ENCODE measurements at places on chromosomes 2 and 18.
A peak's percentile ranks its signal among the peaks of the same experiment; 100 is the strongest.

DNA sequence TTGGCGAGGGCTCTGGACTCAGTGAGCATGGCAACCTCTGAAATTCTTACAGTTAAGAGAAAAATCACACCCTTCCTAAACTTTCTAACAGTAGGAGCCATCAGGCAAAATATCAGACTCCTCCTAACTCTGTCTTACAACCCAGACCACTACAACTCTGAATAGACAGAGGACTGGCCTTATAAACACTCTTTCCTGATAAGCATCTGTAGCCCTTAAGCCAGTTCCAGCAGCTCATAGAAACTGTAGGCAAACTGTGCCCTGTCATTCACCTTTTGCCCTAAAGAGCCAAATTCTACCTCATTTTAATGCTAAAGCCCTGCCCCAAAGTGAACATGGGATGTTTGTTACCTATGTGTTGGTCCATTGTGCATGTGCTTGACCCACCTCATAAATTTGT lies 304.8 kb downstream of the ALK start:
- no peak for DNase-seq

GRCh38 chr2:201918616-201919307 lies 112.4 kb downstream of the CDK15 start:
- no peak for DNase-seq

DNA sequence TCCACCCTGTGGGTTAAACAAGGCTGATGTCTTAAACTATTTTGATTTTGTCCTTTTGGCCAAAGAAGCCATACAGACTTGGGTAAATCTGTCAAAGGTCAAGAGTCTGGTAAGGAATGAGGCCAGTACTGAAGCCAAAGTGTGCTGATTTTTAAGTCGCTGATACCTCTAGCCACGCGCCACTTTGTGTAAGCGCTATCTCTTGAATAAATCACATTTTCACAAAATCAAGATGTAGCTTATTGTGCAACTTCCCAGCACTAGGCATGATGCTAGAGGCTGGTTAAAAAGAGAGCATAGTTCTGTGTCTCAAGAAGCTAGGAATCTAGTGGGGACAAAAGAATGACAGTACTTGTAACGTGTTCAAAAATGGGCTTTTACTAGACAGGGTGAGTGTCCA lies 510.6 kb upstream of the RAB6C start:
- DNase-seq = no peak

DNA sequence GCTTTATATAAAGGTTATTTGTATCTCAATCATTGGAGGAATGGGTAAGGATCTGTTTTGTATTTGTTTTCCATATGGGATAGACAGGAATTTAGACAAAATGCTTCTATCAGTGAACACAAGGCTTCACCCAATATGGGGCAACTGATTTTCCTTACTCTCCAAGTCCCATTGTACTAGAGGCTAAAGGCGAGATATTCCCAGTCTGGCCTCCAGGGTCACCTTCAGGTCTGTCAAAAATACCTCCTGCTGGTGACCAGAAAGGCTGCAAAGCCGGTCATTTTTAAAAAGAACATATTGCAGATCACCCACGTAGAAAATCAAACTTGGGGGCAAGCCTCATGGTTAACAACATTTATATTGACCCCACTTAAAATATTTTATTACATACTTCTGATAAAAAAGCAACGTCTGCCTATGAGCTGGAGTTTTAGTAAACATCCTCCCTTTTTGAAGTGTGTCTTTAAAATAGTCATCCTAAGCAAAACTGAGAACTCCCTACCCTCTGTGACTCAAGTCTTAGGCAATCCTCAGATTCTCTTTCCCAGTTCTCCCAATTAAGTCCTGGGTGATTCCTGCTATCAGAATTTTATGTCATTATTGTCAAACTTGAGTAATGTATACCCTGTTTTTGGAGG lies 276.6 kb downstream of the MREG start:
- DNase-seq = no peak

- peak; percentile 65 for DNase-seq
Measured at GRCh38 chr2:161273038-161273760, 35.0 kb upstream of the PSMD14 start.

DNA sequence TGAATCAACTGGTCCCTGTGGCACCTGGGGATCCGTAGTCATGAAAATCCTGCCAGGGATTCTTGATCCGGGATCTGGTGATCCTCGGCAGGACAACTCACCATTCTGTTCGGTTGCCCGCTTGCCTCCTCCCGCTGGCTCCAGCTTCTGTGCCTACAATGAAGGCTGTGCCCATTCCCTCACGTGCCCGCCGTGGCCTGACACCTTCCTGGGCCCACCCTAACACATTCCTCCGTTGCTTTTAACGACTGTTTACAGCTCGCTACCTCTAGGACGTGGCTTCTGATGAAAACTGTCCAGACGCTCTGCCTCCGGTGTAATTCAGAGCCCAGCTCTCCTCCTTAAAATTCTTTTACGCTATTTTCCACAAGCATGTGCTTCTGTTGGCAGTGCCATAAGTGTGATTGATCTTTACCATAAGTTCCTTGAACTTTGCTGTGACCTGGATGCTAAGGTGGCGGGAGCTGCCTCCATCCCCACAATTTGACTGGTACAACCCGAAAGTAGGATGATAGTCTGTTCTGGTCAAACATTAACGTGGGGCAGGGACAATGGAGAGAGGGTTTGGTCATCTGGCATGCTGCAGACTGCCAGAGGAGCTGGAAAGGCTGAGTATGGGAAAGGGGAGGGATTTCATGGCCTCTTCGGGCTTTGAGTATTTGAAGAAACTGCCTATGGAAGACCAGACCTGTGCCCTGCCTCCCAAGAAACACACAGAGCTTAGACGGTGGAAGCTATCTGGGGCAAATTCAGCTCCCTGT lies 206.8 kb upstream of the TNP1 start:
- no peak for DNase-seq

GRCh38 chr2:159985656-159986055 lies 76.8 kb downstream of the PLA2R1 start:
- no peak for DNase-seq

DNA sequence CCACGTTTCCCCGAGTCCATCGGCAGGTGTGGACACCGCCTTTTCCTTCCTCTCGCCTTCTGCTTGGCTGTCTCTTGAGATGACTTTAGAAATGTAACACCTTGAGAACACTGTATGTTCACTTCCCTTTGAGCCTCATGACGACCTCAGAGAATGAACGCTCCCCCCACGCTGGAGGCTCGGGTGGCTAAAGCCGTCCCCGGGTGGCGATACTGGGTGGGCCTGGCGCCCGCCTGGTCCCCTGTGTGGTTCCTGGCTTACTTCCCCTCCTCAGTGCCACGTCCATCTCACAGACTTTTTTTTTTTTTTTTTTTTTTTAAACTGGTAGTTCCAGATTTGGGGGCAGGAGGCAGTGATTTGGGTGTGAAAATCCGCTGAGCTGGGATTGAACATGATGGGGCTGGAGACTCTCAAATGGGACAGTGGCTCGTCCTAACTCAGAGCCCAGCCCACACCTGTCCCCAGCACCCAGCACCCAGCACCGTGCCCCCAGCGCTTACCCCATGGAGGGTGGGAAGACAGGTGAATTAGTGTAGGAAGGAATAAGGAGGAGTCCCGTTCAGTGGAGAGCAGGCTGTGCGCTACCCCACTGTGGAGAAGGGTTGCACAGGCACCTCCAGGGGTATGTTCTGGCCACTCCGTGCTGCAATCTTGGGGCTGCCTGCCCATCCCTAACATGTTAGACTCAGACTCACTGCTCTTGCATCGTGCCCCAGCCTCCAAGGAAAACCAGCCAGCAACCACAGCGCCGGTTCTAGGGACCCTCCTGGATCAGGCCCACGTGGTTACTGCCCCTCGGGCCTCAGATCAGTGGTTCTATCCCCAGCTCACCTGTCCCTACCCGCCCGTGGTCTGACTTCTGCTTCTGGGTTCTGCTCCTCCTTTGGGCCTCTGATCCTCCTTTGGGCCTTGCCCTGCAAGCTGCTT lies 174.0 kb downstream of the ASB1 start:
- DNase-seq = no peak

DNA sequence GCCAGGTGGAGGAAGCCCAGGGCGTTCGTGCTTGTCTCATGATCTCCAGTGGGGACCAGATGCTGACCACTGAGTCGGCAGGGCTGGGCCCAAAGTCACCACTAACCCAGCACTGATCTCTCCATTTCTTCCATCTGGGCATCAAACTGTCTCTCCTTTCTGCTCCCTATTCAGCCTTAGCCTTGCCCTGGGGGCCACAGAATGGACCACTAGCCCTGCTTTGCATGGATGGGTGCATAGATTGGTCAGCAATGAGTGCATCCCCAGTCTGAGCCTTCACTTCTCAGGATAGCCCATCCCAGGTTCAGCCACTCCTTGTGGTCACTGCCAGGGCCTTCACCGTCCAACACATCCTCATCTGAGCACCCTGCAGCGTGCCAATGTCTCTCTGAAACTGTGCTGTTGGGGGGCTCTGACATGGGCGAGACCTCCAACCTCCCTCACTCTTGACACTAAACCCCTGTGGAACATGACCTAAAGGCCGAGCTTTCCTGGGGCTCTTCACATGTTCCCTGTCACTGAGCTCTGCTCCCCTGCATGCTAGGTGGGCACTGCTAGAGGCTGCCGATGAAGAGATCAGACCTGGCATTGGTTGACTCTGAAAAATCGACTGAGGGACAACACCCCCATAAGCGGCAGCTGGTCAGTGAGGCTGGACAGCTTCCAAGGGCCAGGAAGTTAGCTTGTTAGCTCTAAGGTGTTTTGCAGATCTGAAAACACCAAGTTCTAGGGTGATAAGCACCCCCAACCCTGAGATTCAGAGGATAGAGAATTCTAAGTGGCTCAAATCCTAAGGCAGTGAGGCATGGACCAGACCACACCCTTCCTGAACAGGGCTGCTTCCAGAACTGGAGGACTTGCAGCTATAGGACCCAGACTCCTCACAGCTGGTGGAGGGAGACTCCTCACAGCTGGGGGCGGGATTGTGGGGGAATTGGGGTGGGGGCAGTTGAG lies 61.7 kb downstream of the HS1BP3 start:
- no peak for DNase-seq

GRCh38 chr2:238462782-238463396 lies 36.2 kb downstream of the ASB1 start:
- DNase-seq = peak; percentile 50

GRCh38 chr2:130353291-130354138 lies 2.3 kb upstream of the PTPN18 start:
- DNase-seq = peak; percentile 28

DNA sequence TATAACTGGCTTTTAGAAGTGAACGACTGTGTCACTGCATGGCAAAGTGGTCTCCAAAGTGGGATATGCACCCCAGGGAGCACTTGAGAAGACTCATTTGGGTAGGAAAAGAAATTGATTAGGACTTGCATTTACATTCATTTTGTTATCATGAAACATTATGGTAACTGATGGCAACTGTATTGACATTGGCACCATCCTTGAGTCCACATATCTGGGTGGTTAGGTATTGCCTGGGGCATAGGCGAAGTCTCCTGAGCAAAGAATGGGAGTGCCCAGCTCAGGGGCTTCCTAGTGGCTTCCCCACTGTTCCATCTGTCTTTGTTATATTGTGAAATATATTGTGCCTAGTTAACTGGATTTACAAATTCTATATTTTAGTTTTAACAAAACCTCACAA lies 29.2 kb downstream of the SPATS2L start:
- no peak for DNase-seq

- no peak for DNase-seq
Measured at GRCh38 chr2:46385786-46386577, 88.8 kb downstream of the EPAS1 start.

GRCh38 chr18:74505776-74506175 lies 9.6 kb downstream of the CNDP2 start:
- DNase-seq = no peak

- peak; percentile 89 for DNase-seq
Measured at GRCh38 chr2:1546023-1546591, 132.8 kb downstream of the TPO start.

GRCh38 chr2:8604262-8604661 lies 77.6 kb upstream of the ID2 start:
- DNase-seq = no peak

- no peak for DNase-seq
Measured at GRCh38 chr2:238492840-238493239, 66.1 kb downstream of the ASB1 start.

GRCh38 chr18:62717169-62717924 lies 2.0 kb downstream of the PHLPP1 start:
- DNase-seq = peak; percentile 79

DNA sequence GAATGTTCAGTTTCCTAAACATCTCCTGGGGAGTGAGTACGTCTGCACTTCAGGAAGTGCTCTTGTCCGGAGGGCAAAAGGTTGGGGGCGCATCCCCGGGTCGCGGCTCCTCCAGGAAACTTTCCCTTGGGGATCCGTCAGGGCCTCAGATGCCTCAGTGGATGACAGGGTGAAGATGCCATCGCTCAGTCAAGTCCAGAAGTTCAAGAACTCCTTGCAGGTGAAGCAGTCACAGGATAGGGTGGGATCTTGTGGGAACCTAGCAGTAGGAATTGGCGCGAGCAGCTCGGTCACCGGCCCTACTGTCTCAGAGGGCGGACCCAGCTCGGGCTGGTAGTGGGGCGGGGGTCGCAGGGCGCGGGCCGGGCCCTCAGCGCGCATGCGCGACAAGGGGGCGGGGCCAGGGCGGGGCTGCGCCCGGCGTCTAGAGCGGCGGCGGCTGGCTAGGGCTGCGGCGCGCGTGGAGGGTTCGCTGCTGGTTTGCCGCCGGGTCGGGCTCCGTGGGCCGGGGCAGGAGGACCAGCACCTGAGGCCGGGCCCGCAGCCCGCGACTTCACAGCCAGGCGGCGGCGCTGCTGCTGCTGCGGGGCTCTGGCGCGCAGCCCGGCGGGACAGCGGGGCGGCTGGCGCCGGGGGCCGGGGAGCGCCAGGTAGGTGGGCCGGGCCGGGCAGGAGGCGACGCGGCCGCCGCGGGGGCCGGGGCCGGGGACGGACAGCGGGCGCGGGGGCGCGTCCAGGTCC lies at the start of gene INPP4A:
TSS of gene INPP4A (plus strand) at position 423 of the 741 bp plus-strand sequence. CDS start 75,191 bp downstream, outside the sequence.
- DNase-seq = peak; percentile 95

GRCh38 chr2:235493775-235494715 lies at the start of gene AGAP1:
Gene AGAP1 (plus strand): TSS chr2:235494043.
- peak; percentile 94 for DNase-seq

GRCh38 chr2:195505701-195506100 lies 151.3 kb upstream of the SLC39A10 start:
- no peak for DNase-seq

DNA sequence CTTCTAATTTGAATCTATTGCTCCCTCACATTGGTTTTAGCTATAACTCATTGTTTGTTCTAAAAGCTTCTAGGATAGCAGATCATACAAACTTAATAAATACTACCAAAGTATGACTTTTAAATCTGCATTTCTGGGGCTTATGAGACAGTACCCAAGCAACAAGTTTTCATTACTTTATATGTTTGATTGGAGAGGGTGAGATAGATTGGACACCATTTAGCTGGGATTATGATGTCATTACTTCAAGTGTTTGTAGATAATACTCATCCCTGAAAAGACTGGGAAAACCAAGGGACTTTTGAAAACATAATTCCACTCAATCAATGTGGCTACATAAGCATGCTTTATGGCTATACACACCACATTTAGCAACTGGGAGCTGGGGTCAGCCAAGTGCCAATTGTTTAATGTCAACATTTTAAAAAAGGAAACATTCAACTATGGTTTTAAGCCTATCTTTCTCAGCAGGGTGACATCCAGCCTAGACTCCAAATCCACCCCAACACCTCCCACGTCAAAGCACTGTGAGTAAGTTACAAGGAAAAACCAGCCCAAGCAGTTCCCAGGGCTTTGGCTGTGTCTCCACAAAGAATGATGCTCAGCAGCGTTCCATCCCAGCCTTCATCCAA lies 119.9 kb downstream of the ETAA1 start:
- no peak for DNase-seq

GRCh38 chr2:3293221-3293620 lies 84.4 kb downstream of the EIPR1 start:
- peak; percentile 56 for DNase-seq

All from eye (tissue), 1 donor.